GM10248 (cell line): ENCODE measurements at places on chromosomes 6 and 20.

GRCh38 chr6:82608781-82609180, 245.2 kb downstream of the TPBG start:
- no peak for DNase-seq

- DNase-seq: no peak
These were observed 3.3 kb downstream of the CAPN11 start for GRCh38 chr6:44161997-44162338.

DNA sequence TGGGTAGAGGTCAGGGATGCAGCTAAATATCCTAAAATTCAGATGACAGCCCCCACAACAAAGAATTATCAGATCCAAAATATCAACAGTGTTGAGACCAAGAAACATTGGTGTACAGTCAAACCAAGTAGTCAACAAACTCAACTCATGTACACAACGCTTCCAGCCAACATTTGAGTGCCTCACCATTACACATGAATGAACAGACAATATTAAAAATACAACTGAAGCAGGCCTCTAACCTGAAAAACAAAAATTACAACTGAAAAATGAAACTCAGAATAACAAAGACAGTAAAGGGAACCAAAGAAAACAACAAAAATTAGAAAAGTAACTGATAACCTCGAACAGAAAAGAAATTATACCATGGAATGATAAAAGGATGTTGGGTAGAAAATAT, 46.2 kb downstream of the HACE1 start:
- DNase-seq: no peak

DNA sequence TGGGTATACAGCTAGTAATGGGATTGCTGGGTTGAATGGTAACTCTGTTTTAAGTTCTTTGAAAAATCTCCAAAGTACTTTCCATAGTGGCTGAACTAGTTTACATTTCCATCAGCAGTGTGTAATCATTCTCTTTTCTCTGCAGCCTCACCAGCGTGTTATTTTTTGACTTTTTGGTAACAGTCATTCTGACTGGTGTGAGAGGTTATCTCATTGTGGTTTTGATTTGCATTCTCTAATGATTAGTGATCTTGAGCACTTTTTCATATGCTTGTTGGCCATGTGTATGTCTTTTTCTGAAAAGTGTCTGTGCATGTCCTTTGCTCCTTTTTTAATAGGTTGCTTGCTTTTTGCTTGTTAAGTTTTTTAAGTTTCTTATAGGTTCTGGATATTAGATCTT, 194.2 kb upstream of the PHACTR1 start:
- DNase-seq: no peak

DNA sequence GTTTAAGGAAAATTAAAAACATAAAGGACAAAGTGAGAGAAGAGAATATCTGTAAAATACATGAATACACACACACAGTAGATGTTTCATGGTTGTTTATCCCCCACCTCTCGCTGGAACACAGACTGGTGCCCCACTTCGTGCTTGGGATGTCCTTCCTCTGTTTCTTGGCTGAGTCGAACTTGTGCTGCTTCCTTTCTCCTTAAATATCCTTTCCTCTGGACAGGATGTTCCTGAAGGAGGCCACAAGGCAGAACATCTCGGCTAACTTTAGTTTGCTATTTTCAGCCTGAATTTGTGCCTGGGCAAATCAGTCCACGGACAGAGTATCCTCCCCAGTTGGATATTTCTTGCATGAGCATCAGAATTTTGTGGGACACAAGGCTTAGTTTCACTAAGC, 54.7 kb upstream of the ZMYND8 start:
- DNase-seq: no peak

DNA sequence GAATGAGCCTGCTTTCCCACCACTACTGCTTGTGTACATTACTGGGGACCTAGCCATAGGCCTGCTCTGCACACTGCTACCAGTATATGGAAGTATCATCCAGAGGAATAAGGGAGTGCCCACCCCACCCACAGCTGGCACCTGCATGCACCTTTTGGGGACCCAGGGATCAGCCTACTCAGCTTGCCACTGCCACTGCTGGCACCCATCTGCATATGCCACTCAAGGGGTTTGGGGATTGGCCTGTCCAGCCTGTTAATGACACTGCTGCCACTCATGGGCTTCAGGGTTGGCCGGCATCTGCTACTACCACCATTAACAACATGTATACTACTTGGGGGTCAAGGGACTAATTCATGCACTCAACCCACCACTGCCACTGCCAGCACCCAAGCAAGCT, 832.1 kb downstream of the PHF3 start:
- DNase-seq: no peak

DNA sequence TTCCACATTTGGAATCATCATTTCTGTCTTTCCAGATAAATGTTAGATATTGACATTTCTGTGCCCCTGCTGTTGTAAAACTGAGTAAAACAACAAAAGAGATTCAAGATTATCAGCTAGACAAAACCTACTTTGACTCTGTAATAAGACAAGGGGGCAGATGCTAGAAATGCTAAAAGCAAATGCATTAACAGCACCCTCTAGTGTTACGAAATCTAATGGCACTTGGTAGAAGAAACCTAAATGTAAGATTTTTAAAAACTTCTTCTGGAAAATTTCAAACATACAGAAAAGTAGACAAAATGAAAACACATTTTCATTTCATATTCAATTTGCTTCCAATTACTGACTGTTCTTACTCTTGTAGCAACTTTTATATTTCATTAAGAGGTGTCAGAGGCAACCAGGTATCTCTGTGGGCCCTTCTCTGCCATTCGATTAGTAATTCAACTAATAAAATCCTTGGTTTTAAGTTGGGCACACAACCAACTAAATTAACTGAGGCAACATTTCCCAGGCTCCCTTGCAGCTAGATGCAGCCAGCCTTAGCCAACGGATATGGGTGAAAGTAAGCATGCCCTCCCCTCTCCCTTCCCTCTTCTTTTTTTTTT, 45.0 kb downstream of the SLC23A2 start:
- DNase-seq: peak; percentile 53

DNA sequence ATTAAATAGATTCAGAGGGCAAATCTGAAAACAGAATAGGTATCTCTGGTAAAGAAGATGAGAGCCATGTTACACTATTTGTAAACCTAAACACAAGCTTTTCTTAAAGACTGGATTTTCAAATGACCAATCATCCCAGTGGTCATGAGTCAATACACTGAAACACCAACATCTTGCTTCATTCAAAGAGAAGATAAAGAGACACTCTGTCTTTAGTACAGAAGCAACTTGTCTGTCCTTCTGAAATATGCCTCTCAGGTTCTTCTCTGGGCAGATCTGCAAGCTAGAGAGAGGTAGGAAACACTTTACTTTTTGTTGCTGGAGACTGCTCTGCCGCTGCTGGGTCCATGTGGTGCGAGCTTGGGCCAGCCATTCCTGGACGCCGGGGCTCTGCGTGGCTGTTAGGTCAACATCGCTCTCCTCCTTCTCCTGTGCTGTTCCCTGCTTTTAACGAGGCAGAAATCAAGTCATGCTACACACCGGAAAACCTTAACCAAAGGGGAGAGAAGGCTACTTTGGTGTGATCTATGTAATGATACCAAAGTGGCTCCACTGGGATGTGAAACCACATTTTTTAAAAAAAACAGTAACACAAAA, 368.2 kb downstream of the SYNE1 start:
- DNase-seq: no peak

DNA sequence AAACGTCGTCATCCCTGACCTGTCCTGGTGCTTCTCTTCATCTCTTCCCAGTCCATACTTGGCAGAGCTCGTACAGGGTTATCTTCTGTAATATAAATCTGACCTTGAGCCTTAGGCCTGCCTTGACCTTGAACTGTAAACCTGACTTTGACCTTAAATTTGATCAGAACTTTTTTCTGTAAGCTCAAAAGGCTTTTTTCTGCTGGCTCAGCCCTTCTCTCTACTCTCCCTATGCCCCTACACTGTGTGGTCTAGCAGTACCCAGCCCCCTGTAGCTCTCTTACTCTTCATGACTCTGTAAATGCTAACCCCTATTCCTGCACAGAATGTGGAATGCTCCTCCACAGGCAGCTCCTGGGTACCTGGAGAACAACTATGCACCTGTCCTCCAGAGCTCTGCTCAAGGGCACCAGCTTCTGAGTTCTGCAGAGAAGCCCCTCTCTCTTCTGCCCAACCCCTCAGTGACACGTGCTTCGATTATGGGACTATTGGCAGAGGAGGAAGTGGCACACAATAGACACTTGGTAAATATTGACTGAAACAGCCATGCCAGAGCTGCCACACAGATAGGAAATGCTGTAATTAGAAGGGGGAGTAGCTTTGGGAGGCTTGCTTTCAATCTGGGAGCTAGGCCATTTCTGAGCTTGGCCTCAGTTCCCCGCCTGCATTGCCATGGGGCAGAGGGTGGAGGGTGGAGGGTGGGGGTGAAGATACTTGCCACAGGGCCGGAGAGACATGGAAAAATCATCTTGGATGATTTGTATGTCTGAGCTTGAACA, 15.4 kb downstream of the SNPH start:
- no peak for DNase-seq
